ENCODE measurements at places on chromosomes 12 and 14. TPM values are rescaled to one million over a fixed set of nuclear protein-coding genes. Genes with fewer than 3 reads are reported as not detected.

Gene ENDOU
- total RNA-seq, result not detected

Gene WNT5B
- 7.3 TPM for total RNA-seq

Gene DIO2
- total RNA-seq, result 1.8 TPM

Gene PRH1
- total RNA-seq, result 13.8 TPM

Gene MYF6
- not detected for total RNA-seq

Gene PLBD2
- total RNA-seq, result 39.5 TPM

Gene MIPOL1
- total RNA-seq, result 12.3 TPM

Gene NOVA1
- total RNA-seq, result 18.7 TPM

Gene TSPAN19
- total RNA-seq, result not detected

Gene KRT83
- not detected for total RNA-seq

Gene CLEC2A
- total RNA-seq, result not detected

Gene CLEC4A
- total RNA-seq, result 1.6 TPM

Gene PAPOLA
- 175 TPM for total RNA-seq

Gene TMEM179
- 1.5 TPM for total RNA-seq

Gene LRIG3
- total RNA-seq, result 50.8 TPM

Gene PABPN1
- total RNA-seq, result 186 TPM

Gene ACOT6
- not detected for total RNA-seq

Gene TEX52
- not detected for total RNA-seq

Gene ADAM21
- 0.40 TPM for total RNA-seq

Gene GALNT9
- total RNA-seq, result 0.12 TPM

Gene DAO
- not detected for total RNA-seq

Gene AQP6
- total RNA-seq, result 0.32 TPM

Gene TPPP2
- 0.81 TPM for total RNA-seq

Gene RAB35
- 53.1 TPM for total RNA-seq

Gene SERPINA3
- total RNA-seq, result 101 TPM

Gene SLC4A8
- total RNA-seq, result 2.6 TPM

Gene DLST
- total RNA-seq, result 95.6 TPM

Gene APOF
- total RNA-seq, result 0.20 TPM

Gene PFDN5
- total RNA-seq, result 420 TPM

Gene TPH2
- total RNA-seq, result not detected

Gene PRIMA1
- total RNA-seq, result 5.0 TPM

Gene SYCP3
- 0.32 TPM for total RNA-seq
